Activated CD4-positive, alpha-beta T cell treated with anti-CD3 and anti-CD28 coated beads, Interleukin-10, Interleukin-2, amounts not matched to agents 100 ng/mL and 50 ng/mL, durations not matched to agents 16 hours and 8 hours (primary cell): ENCODE measurements at places on chromosomes 13 and 19.

- DNase-seq, result no peak
Observed at GRCh38 chr19:17646441-17646840, 41.7 kb downstream of the UNC13A start.

DNA sequence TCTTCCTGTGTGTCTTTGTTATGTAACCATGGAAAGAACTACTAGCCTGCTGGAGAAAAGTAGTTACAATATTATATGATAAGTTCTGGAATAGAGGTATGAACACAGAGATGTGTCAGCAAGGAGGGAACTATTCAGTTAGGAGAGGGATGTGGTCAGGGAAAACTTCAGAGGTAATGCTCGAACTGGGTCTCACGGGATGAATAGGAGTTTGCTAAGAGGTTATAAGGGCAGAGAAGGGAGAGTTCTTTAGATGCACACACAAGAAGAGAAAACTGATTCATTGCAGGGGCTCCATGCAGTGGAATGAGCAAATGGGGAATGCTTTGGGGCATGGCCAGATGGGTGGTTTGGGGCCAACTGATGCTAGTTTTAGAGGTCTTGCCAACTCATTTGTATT lies 46.0 kb upstream of the SIAH3 start:
- no peak for DNase-seq

- DNase-seq, result no peak
Observed at GRCh38 chr19:10235003-10235402, 3.9 kb upstream of the S1PR2 start.

DNA sequence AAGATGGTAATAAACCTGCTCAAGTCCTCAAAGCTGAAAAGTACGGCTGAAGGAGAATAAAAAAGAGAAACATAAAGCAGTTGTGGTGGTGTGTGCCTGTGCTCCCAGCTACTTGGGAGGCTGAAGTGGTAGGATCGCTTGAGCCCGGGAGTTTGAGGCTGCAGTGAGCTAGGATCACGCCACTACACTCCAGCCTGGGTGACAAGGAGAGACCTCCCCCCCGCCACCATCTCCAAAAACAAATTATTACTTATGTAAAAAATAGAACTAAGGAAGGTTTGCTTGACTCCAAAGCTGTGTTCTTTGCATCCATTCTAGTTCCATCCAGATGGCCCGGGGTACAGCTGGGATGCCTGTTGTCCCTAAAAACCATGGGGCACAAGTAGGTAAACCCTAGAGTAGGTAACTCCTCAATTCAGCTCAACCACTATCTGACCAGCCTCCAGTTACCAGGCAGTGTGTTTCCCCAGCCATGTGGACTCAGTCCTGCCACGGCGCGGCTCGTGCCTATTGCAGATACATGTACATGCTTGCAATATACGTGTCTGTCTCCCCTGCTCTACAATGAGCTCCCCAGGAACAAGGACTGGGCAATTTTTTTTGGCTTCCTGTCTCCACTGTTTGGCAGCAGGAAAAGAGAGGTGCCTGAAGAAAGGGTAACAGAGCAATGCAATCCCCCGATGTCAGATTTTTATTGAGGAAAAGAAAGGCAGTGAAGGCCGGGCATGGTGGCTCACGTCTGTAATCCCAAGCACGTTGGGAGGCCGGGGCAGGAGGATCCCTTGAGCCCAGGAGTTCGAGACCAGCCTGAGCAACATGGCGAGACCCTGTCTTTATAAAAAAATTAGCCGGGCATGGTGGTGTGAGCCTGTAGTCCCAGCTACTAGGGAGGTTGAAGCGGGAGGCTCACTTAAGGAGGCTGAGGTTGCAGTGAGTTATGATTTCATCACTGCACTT lies 101.3 kb downstream of the GNG7 start:
- no peak for DNase-seq

- peak; percentile 4 for DNase-seq
Observed at GRCh38 chr13:74920920-74921319, 561.0 kb downstream of the TBC1D4 start.

DNA sequence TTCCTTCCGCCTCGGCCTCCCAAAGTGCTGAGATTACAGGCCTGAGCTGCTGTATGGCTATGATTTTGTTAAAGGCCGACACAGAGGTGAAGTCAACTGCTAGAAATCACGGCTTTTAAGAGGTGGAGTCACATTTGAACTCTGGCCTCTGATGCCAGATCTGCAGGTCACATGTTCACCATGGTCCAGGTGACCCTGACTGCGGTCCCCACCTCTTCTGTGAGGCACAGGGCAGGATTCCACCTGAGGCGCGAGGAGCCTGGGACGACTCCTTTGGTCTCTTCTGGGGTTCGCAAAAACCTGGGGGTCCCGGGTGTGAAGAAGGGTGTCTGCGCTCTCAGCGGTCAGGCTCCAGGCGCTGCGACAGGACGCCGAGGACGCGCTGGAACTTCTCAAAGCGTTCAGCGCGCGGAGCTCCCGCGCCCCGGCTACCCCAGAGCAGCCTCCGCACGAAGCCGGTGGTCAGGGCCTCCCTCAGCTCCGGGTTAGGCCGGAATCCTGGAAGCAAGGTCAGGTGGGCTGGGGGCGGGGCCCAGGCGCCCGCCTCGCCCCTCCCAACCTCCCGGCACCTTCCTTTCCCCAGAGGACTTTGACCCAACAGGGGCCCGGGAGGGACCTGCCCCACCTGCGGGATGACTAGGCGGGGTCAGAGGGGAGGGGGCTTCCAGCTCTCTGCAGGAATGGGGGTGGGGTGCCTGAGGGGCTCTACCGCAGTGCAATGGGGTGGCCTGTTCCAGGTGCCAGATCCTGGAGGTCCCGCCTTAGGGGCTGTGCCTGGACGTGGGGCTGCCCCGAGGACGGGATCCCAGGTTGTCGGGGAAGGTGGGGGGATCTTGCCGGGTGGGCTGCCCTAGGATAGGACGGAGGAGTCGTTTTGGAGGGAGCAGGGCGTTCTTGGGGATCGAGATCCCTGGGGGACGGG lies 13.0 kb downstream of the TRIP10 start:
- no peak for DNase-seq

- no peak for DNase-seq
Observed at GRCh38 chr13:110495376-110495775, 66.1 kb downstream of the RAB20 start.

DNA sequence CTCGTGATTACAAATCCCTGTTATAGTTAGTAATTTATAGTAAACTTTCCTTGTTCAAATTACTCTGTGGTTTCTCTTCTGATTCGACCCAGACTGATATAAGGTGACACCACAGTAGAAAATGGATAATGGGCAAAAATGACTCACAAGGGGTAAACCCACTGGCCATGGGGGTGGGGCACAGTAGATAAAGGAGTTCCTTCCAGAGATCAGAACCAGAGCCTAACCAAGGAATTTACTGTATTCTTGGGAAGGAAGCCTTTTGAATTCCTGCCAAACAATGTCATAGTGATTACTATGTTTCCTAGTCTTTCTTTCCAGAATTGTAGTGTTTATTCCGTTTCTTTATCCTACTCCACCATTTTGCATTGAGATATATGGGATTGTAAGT lies 21.9 kb downstream of the MIR17HG start:
- DNase-seq, result no peak

DNA sequence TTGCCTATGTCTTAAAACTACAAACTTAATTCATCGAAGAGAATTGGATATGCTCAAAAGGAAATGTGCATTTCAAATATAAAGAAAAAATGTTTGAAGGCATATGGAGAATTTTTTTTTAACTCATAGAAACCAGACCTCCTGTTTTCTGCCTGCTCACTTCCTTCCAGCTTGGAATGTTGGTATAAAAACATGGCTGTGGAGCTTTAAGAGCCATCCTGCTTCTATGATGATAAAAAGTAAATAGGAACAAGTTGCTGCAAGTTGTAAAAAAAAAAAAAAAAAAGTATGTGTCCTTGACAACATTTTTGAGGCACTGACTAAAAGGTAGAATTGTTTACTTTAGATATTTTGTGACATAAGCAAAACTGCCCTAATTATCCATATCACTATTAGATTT lies 1230.7 kb downstream of the PCDH9 start:
- DNase-seq, result no peak

DNA sequence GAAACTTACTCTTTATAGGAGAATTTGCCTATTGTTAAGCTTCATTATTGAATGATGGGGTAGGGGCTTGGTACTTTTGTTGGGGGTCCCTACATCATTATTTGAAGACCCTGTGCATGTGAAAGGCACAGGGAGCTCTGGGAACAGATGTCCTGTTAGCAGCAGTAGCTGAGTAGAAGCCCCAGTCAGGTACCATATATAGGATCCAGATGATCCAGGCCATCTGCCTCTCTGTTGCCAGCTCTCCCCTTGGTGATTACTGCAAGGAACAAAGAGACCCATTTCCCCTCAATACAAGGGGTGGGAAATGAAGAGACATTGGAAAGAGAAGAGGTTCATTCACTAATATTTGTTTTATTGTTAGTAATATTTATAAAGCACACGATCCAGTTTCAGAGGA lies 4.4 kb upstream of the MTMR6 start:
- DNase-seq, result no peak

DNA sequence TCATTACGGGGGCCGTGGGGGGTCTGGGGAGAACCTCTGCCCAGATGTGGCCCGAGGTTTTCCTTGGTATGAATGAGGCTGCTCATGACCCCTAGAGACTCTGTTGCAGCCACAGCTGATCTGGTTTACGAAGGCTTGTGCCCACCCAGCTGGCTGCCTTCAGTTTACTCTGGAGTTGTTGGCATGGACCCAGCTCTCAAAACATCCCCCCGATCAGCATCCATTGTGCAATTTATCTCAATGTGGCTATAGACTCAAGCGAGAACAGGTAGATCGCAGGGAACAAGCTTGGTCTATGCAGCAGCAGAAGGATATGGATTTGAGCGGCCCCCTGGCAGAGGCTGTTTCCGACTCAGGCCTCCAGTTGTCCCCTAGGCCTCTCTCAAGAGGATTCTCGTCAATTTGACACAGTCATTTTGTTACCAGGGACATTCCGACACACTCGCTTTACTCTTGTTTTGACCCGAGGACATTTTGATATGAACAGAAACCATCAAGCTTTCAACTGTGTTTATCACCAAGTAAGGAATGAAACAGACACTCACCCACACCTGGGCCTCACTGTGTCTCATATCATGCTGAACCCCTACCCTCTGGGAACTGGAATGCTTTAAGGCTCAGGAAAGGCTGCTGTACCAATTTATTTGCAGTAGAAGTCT lies 161.5 kb downstream of the KATNAL1 start:
- peak; percentile 92 for DNase-seq

DNA sequence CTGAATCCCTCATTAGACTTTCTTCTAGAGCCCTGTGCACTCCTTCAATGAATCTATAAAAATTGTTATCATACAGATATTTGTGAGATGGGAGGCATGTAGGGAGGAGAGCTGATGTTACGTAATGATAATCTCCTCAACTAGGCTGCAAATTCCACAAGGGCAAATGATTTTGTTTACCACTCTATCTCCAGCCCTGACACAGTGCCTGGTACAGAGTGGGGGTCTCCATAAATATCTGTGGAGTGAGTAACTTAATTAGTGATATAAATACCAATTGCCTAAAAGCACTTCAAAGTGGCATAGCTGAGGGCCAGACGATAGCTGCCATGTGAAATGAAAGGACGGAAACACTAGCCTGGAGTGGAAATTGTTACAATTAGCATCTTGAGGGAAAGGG lies 54.2 kb downstream of the SERTM1 start:
- no peak for DNase-seq

DNA sequence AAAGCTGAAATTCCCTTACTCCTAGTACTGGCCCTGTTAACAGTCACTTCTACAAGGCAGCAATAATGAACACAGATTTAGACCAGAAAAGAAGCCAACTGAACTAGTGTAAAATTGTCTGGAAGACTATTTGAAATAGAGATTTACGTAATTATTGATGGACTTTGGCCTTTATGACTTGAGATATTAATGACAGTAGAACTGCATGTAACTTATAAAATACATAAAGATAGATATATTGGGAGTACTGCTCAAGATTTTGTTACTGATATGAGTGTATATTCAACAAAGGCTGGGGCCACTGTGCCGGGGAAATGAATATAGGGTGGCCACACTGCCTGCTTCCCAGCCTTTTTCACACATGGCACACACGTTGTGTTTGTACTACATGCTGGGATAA lies 88.8 kb downstream of the STARD13 start:
- DNase-seq, result no peak

GRCh38 chr19:46733690-46734292 lies 12.1 kb upstream of the FKRP start:
- no peak for DNase-seq

- no peak for DNase-seq
Observed at GRCh38 chr19:45104658-45105349, 11.8 kb downstream of the PPP1R37 start.

GRCh38 chr13:102704238-102705058 lies 9.6 kb upstream of the METTL21C start:
- no peak for DNase-seq

DNA sequence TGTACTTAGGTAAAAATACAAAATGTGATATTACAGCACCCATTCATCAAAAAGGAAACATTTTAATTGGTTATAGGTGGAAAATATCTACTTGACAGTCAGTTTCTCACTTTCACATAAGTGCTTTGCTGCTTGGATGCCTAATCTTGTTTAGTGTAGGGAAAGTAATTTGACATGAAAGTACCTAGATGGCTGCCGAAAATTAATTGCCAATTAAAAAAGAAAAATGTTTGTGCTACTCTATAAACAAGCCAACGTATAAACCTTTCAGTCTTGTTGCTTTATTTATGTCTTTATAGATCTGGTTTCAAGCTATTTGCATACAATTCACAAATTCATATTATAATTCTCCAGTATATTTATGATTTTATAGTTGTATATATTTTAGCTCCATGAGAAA lies 729.9 kb downstream of the DACH1 start:
- DNase-seq, result no peak

GRCh38 chr13:99416411-99417121 lies 84.7 kb upstream of the TM9SF2 start:
- no peak for DNase-seq

- no peak for DNase-seq
Observed at GRCh38 chr13:43545317-43545874, 241.4 kb downstream of the ENOX1 start.

DNA sequence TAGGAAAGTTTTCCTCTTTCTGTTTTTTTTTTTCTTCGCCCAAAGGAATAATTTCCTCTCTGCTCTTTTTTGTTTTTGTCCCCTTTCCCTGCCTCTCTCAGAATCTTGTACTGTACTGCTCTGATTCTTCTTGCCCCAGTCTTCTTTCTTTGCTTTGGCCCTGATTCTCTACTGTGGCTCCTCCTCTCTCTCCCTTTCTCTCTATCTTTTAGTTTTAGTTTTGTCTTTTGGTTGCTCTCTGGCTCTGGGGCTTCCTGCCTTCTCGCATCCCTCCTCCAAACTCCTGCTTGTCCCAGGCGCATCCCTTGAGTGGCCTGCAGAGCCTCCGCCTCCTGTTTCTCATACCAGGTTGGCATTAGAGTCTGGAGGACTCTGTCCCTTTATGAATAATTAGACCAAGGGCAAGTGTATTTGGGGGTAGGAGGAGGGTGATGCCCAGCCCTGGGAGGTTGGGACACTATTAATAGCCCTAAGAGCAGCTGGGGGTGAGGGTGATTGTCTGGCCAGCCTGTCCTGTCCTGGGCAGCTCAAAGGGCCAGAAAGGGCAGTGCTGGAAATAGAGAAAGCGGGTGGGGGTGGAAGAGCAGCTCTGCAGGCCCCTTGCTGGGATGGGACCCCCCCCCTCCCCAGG lies 39.1 kb downstream of the LYL1 start:
- DNase-seq, result no peak
